H4 (cell line): ENCODE measurements at places on chromosomes 7 and 10. TPM values are rescaled to one million over a fixed set of nuclear protein-coding genes. Genes with fewer than 3 reads are reported as not detected.

DNA sequence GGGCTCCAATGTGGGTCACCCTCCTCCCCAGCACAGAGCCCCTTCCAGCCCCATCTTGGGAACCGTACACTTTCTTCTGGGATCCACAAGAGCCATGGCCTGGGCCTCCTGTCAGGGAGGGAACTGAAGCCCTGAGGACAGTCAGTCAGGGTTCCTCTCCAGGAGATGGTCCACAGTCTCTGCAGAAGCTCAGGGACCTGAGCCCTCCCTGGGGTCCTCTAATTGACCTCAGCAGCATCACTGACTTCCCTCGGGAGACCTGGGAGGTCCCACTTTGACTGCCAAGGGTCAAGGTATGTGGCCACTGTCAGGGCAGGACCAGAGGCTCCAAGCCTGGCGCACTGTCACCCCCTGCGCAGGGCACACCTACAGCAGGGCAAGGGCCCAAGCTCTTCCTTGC lies 32.3 kb downstream of the NOD1 start:
- DNase-seq: no peak

Gene HMX3
- 0.45 TPM in 1 of 2 replicates, not detected in the other for total RNA-seq

DNA sequence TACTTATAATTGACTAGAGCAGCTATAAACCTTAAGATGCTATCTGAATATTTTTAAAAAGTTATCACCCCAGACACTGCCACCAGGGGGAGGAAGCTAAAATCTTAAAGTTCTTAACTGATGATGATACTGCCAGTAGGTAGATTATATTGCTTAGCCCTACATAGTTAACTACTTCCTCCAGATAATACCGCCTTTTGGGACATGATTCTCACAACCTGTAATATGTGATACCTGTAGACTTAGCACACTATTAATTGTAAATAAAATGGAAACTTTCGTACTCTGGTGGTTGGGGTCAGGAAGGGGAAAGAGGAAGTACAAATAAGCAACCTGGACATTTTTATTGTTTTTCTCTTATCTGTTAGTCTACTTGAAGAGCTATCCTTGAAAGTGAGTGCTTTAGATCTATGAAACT lies 268.9 kb downstream of the ADK start:
- DNase-seq: peak; percentile 9

Gene INSIG1
- 183 and 213 TPM in 2 replicates for total RNA-seq

GRCh38 chr10:80829151-80829550 lies 291.4 kb downstream of the SH2D4B start:
- DNase-seq: no peak

DNA sequence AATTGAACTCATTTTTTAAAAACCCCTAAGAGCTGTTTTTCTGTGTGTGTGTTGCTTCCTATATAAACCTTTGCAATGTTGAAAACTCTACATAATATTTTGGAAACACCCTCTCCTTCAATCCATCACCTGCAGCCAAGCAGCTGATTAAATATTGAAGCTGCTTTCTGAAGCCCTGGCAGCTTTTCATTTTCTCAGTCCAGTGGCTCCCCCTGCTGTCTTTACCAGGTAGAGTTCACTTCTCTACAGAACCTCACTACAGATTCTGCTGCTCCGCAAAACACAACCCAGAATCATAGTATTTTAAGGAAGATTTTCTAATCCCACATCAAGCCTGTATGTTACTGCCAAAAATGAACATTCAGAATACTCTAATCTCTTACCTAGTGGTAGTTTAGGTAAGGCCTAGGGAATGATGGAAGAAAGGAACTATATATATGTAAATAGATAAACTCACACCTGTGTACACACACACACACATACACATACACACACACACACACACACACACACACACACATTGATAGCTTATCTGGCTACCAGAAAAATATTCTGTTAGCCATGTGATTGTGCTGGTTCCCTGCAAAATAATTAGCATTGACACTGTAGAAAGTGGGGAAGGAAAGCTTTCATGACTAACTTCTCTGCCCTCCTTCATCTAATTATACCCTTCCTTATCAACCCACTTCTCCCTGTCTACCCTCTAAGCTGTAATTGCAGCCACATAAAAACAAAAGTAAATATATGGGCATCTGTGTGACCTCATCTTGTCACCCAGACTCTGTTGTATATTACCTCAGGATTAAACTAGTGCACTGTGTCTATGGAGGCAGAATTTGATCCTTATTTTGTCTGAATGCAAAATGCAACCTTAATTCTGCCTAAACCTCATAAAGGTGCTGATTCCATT lies 229.5 kb upstream of the FZD1 start:
- peak; percentile 35 for DNase-seq

GRCh38 chr7:43495572-43495971 lies 87.3 kb upstream of the STK17A start:
- DNase-seq: no peak

- DNase-seq: peak; percentile 83
Measured at GRCh38 chr10:21336476-21337170, 188.9 kb downstream of the SKIDA1 start.

Gene ASL
- total RNA-seq: 48.8 and 50.2 TPM in 2 replicates

- DNase-seq: no peak
Measured at GRCh38 chr7:135441791-135442190, 68.1 kb downstream of the CNOT4 start.

Gene SFTPA1
- total RNA-seq: not detected in 2 replicates

GRCh38 chr7:77447616-77448015 lies 31.5 kb upstream of the GSAP start:
- DNase-seq: no peak

Gene OPN4
- 0.02 and 0.35 TPM in 2 replicates for total RNA-seq

Gene TMEM213
- not detected in 2 replicates for total RNA-seq

Gene PSD
- total RNA-seq: 0.06 TPM in 1 of 2 replicates, not detected in the other

- no peak for DNase-seq
Measured at GRCh38 chr7:41167836-41168235, 535.1 kb downstream of the INHBA start.

- DNase-seq: peak; percentile 6
Measured at GRCh38 chr10:29276251-29276850, 12.5 kb upstream of the LYZL1 start.

DNA sequence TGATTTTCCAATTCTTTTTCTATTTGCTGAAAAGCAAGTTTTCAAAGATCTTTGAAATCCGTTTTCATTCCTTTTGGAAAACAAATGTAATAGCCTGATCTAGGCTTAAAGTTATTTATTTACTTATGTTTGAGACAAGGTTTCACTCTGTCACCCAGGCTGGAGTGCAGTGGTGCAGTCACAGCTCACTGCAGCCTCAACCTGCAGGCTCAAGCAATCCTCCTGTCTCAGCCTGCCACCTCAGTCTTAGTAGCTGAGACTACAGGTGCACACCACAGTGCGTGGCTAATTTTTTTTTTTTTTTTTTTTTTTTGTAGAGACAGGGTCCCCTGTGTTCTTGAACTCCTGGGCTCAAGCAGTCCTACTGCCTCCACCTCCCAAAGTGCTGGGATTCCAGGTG lies 4.6 kb downstream of the ST7 start:
- DNase-seq: no peak

DNA sequence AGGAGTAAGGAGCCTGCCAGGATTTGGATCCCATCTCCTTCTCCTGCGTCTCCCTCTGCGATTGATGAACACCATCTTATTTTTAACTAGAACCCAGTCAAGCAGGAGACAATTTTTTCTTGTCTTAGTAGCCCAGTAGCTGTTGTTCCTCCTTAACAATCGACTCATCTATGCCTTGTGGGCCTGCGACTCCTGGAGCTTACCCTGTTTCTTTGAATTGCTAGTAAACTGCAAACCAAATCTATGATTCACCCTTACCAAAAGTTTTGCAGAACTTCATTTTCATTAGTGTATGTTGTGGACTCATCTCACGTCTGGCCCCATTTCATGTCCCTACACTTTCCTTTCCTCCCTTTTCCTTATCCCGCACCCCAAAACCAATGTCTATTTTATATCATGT lies 37.7 kb downstream of the TRIL start:
- DNase-seq: no peak

Gene SLC29A4
- total RNA-seq: 27.4 and 44.7 TPM in 2 replicates

- DNase-seq: no peak
Measured at GRCh38 chr7:16929146-16929762, 47.5 kb upstream of the AGR3 start.

Gene DHX32
- 68.3 and 82.1 TPM in 2 replicates for total RNA-seq

Gene SNX10
- total RNA-seq: 28.3 and 38.2 TPM in 2 replicates

DNA sequence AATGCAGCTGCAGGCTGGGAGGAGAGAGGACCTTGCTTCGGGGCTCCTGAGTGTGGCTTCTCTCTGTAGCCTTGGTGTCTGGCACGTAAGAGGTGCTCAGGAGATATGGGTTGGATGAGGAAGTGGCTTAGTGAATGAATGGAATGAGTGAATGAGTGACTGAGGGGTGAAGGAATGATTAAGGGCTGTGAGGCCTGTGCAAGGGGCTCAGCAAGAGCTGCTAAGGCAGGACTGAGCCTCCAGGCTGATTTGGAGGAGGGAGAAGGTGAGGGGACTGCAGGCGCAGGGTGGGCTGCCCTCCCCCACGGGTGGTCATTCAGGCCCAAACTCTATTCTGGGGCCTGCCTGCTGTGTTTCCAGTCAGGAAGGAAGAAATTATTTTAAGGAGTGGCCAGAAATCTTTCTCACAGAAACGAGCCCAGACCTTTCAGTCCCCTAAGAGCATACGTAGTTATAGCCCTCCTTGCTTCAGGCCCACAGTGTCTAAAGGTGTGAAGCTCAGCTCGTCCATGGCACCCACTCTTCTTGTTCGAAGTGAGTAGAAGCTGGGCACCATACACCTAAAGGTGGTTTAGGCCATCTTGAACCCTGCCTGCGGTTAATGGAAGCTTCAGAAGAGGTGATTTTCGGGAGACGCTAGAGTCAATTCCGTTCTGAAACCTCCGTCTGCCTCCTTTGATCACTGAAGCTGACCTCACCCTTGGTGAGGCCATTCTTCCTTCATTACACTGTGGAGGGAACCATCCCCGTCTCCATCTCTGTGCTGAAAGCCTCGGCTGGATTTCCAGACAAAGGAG lies 49.5 kb upstream of the SAMD8 start:
- DNase-seq: no peak

Gene SPDYE6
- total RNA-seq: not detected in 2 replicates

DNA sequence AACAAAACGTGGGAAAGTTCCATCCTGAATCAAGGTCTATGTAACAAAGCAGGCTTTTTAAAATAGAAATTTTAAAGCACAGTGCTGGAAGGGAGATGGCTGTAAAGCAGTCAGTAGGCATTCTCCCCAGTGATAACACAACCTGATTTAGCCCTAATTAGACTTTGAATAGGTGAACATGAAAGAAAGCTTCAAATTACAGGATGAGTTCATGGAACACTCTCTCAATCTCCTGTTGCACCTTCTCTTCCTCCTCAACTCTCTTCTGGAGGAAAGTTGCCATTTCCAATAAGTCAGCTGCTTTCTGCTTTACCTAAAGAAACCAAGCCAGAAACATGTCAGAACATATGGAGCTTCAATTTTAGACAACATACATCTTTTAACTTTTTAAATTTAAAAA lies 20.1 kb downstream of the SFR1 start:
- DNase-seq: no peak

DNA sequence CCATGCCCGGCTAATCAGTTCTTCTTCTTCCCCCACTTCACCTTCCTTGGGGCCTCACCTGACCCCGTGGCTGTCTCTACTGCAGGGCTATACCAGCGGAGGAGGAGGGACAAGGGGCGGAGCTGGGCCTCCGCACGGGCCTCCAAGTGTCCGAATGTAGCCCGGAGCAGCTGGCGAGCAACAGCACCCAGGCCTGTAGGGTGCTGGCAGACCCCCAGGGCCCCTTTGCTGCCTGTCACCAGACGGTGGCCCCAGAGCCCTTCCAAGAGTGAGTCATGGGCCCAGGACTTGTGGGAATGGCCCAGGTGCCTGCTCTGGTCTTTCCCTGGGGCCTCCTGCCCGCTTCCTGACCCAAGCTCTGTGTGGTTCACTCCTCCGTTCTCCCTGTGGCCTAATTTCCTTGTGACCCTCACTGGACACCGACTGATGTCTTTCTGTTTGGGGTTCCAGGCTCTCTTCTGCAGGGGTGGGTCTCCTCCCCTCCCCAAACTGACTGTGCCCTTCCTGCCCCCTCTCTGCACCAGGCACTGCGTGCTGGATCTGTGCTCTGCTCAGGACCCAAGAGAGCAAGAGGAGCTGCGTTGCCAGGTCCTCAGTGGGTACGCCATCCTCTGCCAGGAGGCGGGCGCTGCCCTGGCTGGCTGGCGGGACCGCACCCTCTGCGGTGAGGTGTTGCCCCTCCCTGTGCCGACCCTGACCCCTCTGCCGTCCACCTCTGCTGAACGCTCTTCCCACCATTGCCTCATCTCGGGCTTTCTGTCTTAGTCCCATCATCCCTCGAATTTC lies 35.2 kb downstream of the EPHB4 start:
- DNase-seq: no peak

- DNase-seq: no peak
Measured at GRCh38 chr10:13331646-13332045, 16.4 kb downstream of the SEPHS1 start.

DNA sequence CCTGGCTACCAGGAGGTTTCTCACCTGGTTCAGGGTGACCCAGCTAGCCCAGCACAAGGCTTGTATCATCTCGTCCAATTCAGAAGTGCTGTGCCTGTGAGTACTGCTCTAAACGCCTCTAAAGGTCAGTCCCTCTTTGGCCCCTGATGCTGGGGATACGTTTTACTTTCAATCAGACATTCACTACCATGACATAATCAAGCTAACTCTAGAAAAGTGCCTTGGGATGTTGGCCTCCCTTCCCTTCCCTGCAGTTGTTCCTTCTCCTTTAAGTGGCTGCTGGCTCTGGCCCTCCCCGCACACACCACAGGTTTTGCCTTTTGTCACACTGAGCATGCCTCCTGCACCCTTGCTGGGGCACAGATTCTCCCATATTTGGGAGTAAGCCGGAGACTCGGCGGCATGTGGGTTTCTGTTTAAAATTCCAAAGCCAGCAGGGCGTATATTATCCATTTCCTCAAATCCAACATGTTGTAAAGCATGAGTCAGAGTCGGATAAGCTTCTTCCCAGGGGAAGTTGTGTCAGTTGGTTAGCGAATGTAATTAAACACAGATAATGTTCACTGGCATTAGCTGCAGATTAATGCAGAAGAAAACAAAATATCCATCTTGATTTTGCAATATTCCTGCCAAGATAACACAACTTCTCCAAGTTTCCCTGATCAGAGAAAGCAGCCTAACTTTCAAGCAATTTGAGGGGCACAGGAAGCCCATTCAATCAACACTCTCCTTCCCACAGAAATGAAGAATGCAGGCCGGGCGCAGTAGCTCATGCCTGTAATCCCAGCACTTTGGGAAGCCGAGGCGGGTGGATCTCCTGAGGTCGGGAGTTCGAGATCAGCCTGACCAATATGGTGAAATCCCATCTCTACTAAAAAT lies 31.8 kb upstream of the VCL start:
- DNase-seq: peak; percentile 99

Gene NAT16
- total RNA-seq: not detected in 2 replicates
